ENCODE measurements at places on chromosomes 2 and 18. TPM values are rescaled to one million over a fixed set of nuclear protein-coding genes. Genes with fewer than 3 reads are reported as not detected.

HEATR5B gene
- polyA plus RNA-seq = 11.5 TPM

NFE2L2 gene
- 166 TPM for polyA plus RNA-seq

ST6GAL2 gene
- polyA plus RNA-seq = not detected

SLC25A52 gene
- polyA plus RNA-seq = 0.06 TPM

LOXHD1 gene
- polyA plus RNA-seq = not detected

SP140 gene
- 0.17 TPM for polyA plus RNA-seq

NBAS gene
- polyA plus RNA-seq = 27.0 TPM

ALPG gene
- not detected for polyA plus RNA-seq

TUBA4B gene
- polyA plus RNA-seq = not detected

NETO1 gene
- polyA plus RNA-seq = 0.06 TPM

CDH20 gene
- 0.12 TPM for polyA plus RNA-seq

SIX2 gene
- polyA plus RNA-seq = 0.03 TPM

FOXI3 gene
- not detected for polyA plus RNA-seq

IGFBP5 gene
- polyA plus RNA-seq = 712 TPM

CCDC102B gene
- polyA plus RNA-seq = 9.7 TPM
